ENCODE measurements at places on chromosomes 1 and 21.

GRCh38 chr1:67629370-67630075, 55.5 kb upstream of the GADD45A start:
- no peak for DNase-seq

DNA sequence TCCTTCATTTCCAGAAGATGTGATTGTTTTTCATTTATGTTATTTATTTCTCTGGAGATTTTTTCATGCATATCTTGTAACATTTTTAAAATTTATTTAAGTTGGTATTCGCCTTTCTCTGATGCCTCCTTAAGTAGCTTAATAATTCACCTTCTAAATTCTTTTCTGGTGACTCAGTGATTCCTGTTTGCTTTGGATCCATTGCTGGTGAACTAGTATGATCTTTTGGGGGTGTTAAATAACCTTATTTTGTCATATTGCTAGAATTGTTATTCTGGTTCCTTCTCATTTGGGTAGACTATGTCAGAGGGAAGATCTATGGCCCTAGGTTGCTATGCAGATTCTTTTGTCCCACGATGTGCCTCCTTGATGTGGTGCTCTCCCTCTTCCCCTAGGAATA, 1347.2 kb upstream of the B3GALT2 start:
- DNase-seq, result no peak

- no peak for DNase-seq
These were observed 129.3 kb upstream of the GORAB start for GRCh38 chr1:170402476-170403311.

- no peak for DNase-seq
These were observed 79.3 kb downstream of the SIK1 start for GRCh38 chr21:43347461-43348169.

DNA sequence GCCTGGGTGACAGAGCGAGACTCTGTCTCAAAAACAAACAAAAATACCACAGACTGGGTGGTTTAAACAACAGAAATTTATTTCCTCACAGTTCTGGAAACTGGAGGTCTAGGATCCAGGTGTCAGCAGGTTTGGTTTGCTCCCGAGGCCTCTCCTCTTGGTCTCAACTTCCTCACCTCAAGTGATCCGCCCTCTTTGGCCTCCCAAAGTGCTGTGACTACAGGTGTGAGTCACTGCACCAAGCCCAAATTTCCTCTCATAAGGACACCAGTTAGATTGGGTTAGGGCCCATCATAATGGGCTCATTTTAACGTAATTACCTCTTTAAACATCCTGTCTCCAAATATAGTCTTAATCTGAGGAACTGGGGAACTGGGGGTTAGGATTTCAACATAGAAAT, 35.5 kb downstream of the MFSD2A start:
- no peak for DNase-seq

GRCh38 chr21:45831991-45832740, 149.4 kb upstream of the COL6A1 start:
- no peak for DNase-seq
